Stimulated activated CD4-positive, alpha-beta T cell treated with anti-CD3 and anti-CD28 coated beads, Interleukin-1b, Interleukin-23, amount 100 ng/mL, for 1 hour (primary cell): ENCODE measurements at places on chromosomes 7 and 10.

DNA sequence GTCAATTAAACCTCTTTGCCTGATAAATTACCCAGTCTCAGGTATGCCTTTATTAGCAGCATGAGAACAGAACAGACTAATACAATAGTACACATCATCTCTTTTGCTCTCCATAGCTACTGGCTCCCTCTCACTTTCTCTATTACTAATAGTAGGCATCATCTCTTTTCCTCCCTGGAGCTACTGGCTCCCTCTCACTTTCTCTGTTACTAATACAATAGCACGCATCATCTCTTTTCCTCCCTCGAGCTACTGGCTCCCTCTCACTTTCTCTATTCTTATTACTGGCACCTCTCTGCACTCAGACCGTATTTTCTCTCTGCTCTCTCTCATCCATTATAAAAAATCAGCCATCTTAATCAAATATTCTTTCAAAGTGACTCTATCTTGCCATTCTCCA is 37.1 kb downstream of the SLC25A13 start:
- DNase-seq: no peak

DNA sequence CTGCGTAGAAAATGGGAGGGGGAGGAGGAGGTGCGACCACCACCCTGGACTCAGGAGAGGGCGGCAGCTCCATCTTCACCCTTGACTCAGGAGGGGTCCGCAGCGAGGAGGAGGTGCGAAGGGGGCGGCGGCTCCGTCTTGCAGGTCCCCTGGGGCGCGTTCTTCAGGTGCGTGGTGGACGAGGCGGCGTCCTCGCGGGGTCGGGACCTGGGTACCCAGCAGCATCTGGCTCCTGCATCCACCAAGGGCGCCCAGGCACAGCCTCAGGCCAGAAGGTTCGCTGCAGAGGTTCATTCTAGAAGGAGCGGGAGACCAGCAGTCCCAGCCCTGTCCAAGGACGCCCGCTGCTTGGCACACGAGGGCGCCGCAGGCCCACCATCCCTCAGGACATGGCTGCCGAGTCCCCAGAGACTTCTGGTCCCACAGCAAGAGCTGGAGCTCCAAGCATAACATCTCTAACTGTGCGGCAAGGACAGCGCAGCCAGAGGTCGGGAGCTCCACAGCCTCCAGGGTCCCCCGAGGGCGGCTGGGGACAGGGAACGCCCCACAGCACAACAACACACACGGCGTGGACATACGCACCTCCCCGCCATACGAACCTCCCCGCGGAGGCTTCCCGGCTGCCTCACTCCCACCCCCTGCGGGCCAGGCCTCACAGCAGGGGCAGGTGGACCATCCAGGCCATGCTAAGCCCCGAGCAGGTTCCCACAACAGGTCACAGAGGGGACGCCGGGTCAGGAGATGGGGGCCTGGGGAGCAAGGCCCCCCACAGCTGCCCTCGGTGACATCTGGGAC is 16.8 kb upstream of the DPYSL4 start:
- no peak for DNase-seq

GRCh38 chr10:124081547-124082140 is 11.8 kb downstream of the CHST15 start:
- no peak for DNase-seq

DNA sequence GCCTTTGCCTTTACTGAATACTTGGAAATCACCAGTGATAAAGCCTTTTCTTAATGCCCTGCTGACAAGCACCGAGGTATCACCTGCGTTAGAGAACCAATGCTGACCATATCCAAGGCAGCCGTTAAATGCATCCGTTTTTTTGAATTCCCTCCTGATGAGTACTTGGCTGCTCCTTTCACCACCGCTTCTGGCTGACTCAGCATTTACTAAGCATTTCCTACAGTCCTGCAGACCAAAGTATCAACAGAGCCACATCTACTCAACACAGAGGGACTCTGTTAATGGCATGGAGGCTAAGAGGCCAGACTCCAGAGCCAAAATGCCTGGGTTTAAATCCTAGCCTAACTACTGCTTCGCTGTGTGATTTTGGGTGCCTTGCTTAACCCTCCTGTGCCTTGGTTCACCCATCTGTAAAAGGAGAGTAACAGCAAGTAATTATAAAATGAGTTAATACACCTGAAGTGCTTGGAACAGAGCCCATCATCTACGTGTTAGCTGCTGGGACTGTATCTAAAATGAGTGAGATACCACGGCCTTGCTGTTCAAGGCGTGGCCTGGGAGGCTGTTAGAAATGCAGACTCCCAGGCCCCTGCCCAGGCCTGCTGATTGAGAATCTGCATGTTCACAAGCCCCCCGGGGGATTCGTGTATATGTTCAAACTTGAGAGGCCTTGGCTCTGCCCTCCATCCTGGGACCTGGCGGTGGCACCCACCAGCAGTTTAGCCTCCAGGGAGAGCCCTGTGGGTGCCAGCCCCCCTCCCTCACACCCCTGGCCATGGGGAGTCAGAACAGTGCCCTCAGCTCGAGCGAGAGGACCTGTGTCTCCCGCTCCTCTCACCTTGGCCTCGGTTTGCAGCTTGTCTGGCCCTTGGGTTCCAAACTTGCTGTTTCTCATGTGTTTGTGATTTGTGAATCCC is 30.8 kb upstream of the EFCAB10 start:
- DNase-seq: no peak

DNA sequence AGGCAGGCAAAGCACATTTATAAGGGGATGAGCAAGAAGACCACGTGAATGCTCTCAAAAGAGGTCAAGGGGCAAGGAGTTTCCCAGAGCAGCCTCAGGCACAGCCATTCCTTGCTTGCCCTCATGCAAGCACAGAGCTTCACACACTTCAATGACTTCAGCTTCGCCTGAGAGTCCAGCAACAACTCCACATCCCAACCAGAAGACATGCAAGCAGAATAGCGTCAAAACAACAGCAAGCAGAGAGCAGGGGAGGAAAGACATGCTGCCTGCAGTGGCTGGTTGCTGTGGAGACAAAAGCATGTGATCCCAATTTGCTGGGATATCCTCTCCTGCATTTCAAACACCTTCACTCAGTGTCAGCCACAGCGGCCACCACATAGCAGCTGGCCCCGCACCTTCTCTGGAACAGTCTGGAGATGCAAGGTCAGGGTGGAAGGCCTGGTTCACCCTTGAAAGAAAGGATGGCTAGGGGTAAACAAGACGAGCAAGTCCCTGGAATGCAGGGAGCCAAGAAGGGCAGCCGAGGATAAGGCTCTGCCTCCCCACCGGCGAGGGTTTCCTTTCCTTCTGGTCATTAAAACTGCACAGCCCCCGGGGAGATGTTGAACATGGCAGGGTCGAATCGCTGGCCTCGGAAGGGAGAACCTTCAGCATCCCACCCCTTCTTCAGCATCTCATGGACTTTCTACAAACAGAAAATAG is 60.2 kb upstream of the CAMK2B start:
- no peak for DNase-seq

GRCh38 chr10:51733057-51733456 is 33.7 kb upstream of the CSTF2T start:
- DNase-seq: no peak

DNA sequence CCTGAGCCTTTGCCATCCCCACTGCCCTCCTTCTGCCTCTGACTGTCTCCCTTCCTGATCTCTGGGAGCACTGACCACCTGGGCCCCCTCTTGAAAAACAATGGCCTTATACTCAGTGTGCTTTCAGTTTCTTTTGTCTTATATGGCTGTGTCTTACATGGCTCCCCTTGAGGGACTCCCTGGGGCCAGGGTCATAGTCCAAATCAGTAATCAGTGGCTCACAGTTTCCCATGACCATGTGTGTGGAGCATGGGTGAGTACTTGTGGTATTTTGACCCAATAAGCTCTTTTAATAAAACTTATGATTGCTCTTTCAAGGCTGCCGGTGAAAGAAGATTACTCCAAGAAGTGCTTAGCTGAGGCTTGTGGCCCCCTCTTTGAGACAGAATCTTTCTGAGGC is 62.4 kb upstream of the PCBD1 start:
- DNase-seq: no peak

GRCh38 chr7:155789001-155789725 is 23.1 kb downstream of the SHH start:
- DNase-seq: no peak

GRCh38 chr7:132149436-132150304 is 426.6 kb downstream of the PLXNA4 start:
- DNase-seq: no peak

DNA sequence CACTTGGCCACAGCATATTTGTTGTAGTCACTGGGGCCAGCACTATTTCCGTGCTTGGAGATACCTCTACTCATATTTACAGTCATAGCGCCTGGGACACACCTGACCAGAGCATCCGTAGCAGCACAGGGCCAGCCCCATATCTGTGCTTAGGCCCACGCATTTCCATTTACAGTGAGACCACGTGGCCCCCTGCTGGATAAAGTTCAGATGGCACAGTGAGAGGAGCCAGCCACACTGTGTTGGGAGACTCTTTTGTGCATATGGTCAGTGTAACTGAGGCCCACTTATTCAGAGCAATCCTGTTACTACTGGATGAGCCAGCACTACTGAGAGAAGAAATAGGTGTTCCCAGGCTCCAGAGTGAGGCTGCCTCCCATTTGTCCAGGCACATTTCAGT is 455.3 kb downstream of the REEP3 start:
- DNase-seq: no peak

- DNase-seq: no peak
These were observed 366.5 kb upstream of the AKR1E2 start for GRCh38 chr10:4459531-4459930.

DNA sequence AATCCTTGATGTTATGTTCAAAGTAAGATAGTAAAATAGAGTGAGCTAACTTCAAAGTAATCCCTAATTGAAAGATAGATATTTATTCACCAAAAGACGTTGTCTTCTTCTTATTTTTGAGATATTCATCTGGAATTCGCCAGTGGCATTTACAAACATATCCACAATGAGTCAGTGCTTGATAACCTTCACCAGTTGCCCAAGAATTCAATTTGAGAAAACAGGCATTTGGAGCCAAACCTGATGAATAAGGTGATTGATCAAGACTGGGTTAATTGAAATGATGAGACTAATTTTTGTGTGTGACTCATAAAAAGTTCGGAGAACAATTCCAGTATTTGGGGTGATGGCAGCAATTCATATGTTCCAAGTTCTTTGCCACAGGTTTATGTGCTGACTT is 344.0 kb downstream of the ARL4A start:
- DNase-seq: no peak
